ENCODE measurements at places on chromosomes 5 and 9.

DNA sequence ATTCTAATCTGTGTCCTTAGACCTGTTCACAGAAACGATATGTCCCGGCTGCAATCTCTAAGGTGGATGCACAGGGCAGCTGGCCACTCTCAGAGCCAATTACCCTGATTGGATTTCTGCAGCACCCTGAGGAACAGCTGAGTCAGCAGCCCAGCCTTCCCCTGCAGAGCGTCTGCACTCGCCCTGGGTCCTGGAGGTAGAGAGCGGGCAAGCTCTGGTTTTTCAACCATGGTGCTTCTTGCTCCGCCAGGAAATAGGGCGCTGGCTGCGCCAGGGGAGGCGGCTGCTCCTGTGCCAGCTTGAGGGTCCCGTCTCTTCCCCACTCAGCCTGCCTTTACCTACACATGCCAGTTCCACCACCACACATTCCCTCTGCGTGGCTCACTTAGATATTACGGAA lies 19.2 kb downstream of the NDUFS6 start:
- no peak for DNase-seq

DNA sequence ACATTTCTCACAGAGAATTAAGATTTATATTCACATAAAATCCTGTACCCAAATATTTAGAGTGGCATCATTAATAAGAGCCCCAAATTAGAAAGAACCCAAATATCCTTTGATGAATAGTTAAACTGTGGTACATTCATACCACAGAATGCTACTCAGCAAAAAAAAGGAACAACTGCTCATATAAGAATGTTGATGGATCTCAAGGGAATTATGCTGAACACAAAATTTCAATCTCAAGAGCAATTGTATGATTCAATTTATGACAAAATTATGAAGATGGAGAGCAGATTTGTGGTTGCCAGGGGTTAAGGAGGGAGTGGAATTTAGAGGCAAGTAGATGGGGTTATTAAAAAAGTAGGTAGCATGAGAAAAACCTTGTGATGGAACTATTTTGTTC lies 4.5 kb upstream of the PAIP1 start:
- no peak for DNase-seq

DNA sequence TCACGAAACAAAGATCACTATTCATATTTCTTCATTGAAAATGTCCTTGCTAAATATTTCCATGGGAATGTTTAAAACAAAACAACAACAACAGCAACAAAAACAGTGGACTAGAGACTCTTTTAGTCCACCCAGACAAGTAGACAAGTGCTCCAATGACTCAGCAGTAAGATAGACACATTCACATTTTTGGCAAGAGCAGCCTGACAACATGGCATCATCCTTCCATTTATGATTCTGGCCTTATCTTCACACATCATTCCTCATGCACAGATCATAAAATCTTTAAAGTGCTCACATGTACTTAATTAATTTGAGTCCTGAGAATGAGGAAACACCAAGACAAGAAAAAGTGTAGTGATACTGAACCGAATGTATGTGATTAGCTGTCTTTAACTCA lies 132.6 kb upstream of the PDE4D start:
- no peak for DNase-seq

GRCh38 chr5:148972974-148973374 lies 89.9 kb downstream of the SH3TC2 start:
- no peak for DNase-seq

DNA sequence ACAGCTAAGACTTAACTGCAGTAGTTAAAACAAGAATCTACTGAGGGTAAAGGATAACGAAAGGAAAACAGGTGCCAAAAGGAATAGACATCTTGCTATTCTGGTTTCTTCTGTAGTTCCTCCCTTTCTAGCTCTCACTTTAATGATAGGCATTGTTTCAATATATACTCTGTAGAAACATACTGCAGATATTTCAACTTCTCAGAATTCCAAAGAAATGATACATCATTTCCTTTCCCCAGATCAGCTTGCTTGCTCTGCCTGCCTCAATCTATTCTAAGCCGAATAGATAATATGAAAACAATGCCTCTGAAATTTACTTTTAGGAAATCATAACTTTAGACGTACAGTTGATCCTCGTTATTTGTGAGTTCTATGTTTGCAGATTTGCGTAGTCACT lies 46.3 kb downstream of the ACO1 start:
- DNase-seq: no peak

- no peak for DNase-seq
Observed at GRCh38 chr5:160547872-160548271, 126.2 kb downstream of the PTTG1 start.

DNA sequence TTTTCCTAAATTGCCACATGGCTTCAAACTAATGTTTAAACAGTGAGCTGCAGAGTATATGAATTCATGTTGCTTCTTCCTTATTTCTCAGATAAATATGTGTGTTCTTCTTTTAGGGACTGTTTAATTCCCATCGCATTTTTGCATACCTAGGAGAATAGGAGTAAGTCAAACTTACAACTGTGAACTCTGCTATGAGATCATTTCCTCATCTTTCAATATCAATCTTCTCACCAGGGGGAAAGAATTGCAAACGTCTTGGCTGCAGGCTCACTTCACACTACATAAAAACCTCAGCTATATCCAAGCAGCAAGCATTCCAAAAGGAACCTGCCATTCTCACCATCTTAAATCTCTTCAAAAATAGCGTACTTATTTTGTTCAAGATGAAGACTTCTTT lies 271.0 kb downstream of the DNAH5 start:
- DNase-seq: no peak

GRCh38 chr5:133698646-133699526 lies 86.5 kb upstream of the FSTL4 start:
- DNase-seq: no peak

GRCh38 chr5:144697847-144698262 lies 527.2 kb downstream of the KCTD16 start:
- DNase-seq: no peak

- DNase-seq: no peak
Observed at GRCh38 chr5:6494939-6495338, 46.3 kb downstream of the UBE2QL1 start.

- no peak for DNase-seq
Observed at GRCh38 chr9:93164085-93164484, 19.9 kb upstream of the WNK2 start.

- no peak for DNase-seq
Observed at GRCh38 chr9:89629081-89629976, 24.5 kb downstream of the GADD45G start.

GRCh38 chr5:159629158-159629557 lies 287.1 kb upstream of the ADRA1B start:
- DNase-seq: no peak

DNA sequence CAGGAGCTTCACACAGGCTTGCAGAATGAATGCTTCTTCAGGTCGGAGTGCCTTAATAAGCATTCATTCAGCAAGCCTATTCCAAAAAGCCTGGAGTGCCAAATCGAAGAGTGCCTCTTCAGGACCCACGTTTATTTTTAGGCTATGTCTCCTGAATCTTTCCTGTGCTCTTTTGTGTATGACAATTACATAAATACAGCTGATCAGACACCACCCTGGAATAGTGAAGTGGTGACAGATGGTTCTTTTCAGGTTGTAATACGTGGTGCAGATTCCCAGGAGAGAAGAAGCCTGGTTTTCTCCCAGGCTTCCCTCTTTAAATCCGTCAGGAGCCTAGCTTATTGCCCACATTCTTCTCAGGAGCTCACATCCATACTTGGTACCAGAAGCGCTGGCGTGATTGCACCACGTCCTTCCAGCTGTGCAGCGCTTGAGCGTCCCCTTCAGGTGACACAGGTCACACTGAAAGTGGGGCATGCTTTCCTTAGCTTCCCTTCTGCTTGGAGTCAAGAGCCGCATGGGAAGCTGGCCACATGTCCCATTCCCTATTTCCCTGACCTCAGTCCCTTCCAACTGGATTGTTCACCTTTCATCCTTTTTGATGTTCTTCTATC lies 123.1 kb downstream of the ADCY2 start:
- peak; percentile 16 for DNase-seq

GRCh38 chr5:93462916-93463315 lies 118.1 kb downstream of the NR2F1-AS1 start:
- DNase-seq: no peak

GRCh38 chr5:56328753-56329560 lies 95.8 kb upstream of the ANKRD55 start:
- DNase-seq: no peak

DNA sequence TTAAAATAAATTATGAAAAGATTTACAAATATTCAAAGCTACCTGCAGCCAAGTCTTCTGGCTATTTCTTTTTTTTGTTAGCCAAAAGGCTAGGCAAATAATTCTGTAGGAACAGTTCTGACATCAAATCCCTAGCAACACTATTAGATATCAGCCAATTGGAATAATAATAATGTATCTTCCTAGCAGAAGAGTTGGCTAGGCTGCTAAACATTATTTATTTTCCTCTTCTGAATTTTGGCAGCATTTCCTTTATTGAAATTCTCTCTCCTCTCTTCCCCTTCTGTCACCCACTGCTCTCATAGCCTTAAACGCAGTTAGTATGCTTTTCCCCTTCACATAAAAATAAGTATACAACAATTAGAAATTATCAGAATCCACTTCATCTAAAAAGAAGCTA lies 42.6 kb downstream of the ZDHHC21 start:
- no peak for DNase-seq

DNA sequence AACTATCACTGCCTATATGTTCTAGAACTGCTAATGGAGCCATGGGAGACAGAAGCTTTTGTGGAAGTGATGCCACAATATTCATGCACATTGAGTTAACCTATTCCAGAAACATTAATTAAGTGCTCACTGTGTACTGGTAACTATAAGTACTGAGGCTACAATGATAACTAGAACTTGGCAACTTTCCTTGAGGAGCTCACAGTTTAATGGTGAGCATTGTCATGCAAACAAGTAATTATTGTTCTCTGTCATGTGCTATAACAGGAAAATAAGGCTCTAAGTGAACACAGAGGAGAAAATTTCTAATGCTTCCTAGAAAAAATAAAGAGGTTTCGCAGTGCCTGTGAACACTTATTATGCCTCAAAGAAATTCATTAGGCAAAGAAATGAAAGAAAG lies 142.2 kb downstream of the BAAT start:
- DNase-seq: no peak

DNA sequence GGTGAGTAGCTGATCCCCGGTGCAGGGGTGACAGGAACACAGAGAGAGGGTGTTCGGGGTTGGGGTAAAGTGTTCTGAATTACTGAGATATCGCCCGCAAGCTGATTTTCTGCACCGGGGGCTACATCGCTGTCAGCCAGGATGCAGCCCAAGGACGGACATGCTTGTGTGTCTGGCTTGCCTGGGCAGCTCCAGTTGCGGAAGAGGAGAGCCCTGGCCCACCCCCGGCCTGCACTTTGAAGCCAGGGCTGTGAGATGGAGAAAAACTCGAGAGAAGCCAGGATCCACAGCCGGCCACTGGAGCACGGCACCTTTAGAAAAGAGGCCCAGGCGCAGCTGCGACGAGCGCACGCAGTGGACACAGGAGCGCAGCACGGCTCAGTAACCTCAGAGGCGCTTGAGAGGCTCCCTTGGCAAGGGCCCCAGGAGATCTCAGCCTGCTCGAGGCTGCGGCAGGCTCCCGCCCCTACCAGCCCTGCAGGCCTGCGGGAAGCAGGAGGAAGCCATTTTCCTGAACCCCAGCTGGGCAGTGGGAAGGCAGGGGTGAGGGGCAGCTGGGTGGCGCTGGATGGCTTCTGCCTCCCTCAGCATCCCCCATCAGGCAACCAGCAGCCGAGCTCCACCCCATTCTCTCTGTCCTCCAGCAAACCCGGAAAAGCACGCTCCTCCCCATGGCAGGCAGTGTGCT lies 59.2 kb downstream of the C9orf50 start:
- DNase-seq: no peak

DNA sequence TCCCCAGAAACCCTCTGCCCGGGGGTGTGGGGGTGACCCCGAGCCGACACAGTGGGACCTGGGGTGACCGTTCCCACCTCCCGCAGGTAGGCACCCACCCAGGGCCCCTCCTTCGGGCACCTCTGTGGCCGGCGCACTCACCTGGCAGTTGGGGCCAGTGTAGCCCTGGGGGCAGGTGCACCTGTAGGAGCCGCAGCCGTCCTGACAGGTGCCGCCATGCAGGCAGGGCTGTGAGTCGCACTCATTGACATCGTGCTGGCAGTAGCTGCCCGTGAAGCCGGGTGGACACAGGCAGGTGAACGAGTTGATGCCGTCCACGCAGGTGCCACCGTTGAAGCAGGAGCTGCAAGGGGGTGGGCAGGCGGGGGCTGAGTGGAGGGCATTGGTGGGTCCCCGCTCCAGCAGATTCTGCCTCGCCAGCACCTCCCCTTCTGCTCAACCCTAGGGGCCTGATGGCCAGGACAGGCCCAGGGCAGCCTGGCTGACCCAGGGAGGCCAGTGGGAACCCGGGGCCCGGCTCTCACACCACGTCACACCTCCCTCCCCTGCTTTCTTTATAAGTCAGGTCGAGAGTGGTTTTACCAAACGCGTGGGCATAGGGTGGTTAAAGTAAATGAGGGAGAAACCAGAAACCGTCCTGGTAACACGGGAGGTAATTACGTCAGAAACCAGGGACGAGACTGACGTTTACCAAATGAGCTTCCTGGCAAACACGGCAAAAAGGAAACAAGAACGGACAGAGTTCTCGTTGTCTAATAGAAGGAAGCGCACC lies 26.1 kb upstream of the SEC16A start:
- DNase-seq: no peak

DNA sequence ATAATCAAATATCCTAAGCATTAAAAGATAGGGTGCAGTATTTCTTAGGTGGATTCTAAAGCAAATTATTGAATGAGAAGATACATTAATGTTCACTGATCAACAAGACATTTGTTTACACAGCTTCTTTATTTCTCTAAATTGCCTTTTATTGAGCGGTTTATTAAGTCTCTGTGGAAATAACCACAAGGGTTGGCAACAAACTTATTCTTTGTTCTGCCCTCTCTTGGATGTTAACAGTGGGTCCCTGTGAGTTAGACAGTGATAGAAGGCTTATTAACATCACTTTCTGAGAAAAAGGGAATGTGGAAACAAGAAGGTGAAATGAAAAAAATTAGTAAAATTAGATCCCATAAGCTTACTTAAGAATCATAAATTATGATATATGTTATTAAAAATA lies 82.7 kb upstream of the C6 start:
- no peak for DNase-seq

DNA sequence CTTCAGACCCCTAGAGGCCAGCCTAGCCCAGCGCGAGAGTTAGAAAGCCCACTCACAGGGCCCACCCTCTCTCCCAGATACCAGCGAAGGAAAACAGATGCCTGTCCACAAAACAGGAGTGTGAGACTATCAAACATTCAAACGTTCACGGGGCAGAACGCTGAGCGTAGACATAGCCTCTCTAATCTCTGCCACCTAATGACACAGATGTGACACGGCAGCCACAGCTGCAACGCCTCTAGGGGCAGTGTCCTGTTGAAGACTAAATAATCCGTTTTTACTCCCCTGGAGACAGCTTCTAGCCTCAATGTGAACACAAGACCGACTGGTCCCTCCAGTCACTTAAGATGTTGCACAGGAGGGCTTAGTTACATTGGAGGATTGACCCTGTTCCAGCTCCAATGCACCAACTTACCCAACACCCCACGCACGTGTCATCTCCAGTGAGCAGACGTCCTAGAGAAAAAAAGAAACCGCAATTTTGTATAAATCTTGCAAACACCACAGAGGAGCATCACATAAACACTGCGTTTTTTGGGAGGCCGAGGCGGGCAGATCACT lies 14.3 kb downstream of the DIPK1B start:
- peak; percentile 51 for DNase-seq

GRCh38 chr5:134143431-134143830 lies 28.9 kb downstream of the TCF7 start:
- no peak for DNase-seq
